ENCODE measurements at places on chromosomes 2 and 18.

- no peak for DNase-seq
These were observed 636.2 kb downstream of the NRXN1 start for GRCh38 chr2:50395605-50396297.

- no peak for DNase-seq
These were observed 58.1 kb upstream of the TTC21B start for GRCh38 chr2:166011660-166012059.

- DNase-seq: no peak
These were observed 41.5 kb upstream of the CHST9 start for GRCh38 chr18:27226556-27227075.

DNA sequence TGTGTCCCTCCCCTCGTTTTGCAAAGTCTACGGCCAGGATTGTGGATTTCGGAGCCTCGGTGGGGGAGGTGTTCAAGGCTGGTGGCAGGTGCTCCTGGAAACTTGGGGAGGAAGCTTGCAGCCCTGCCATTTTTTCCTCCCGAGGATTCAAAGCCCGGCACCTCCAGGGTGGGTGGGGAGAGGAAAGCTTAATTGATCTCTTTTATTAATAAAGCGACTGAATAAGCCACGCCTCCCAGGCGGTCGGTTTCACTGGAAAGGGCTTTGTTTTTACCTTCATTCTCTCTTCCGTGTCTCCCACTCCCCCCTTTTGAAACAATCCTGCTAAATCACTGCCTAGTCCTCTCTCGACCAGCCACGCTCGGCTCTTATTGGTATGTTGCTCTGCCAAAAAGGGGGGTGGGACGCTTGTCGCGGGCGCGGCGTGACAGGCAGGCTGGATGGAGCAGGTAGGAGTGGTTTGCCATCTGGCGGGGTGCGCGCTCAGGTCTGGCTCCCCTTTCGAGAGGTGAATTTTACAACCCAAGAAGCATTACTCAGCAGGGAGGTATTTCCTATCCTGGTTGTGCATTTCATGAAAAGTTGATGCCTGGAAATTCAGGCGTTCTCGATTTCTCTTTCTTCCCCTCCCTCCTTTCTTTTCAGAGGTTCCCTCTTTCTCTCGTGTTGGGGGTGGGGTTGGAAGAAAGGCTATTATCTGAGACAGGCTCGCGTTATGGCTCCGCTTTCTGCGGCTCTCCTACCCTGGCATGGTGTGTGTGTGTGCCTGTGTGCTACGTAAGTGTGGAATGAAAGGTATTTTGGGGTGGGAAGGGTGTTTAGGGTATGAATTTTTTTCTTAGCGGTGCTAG is 1.4 kb downstream of the NEDD4L start:
- DNase-seq: peak; percentile 86

DNA sequence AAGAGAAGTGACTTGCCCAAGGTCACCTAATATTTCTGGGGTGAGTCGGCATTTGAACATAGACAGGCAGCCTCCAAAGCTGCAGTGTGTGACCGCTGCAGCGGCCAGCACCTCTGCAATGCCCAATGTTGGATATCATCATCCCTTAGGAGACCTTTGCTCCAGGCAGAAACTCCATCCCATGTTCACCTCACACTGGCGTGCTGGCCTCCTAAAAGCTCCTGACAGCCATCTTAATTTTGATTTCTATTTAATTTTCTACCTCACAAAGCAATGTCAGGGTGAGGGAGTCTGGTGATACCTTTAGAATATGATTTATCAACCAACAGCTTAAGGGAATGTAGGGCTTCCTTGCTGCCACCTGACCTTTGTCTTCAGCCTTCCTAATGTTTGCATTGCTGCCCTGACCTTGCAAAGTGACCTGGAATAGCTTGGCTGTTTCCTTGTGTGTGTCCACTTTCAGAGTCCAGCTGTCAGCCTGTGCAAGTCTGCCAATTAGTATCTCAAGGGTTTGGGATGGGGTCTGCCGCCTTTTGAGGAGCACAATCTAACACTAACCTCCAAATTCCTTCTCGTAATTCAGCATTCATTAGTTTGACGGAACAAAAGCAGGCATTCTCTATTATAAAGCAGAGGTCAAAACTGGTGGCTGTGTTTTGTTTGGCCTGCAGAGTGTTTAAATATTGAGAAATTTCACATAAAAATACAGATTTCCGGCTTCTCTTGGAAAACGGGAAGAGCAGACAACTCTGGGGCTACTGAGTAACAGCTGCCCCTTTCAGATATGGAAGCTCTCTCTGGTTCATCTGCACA is 127.6 kb downstream of the PLEKHM3 start:
- DNase-seq: no peak

- peak; percentile 70 for DNase-seq
These were observed 130.4 kb downstream of the COL4A4 start for GRCh38 chr2:227033471-227034148.

DNA sequence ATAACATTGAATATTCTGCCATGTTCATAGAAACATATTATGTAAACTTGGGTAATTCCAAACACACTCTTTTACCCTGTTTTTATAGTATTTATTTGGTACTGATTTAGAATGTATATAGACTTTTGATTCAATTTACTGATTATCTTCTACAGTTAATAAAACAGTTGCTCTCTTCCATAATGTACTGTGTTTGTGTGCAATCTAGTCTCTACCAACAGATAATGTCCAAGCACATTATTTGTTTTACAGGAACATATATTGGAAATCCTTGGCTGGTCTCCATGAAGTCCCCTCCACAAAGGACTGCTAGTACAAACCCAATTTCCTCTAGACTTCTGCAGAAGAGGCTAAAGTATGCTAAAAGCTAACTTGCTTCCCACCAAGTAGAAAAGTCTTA is 386.6 kb downstream of the RND3 start:
- DNase-seq: no peak

DNA sequence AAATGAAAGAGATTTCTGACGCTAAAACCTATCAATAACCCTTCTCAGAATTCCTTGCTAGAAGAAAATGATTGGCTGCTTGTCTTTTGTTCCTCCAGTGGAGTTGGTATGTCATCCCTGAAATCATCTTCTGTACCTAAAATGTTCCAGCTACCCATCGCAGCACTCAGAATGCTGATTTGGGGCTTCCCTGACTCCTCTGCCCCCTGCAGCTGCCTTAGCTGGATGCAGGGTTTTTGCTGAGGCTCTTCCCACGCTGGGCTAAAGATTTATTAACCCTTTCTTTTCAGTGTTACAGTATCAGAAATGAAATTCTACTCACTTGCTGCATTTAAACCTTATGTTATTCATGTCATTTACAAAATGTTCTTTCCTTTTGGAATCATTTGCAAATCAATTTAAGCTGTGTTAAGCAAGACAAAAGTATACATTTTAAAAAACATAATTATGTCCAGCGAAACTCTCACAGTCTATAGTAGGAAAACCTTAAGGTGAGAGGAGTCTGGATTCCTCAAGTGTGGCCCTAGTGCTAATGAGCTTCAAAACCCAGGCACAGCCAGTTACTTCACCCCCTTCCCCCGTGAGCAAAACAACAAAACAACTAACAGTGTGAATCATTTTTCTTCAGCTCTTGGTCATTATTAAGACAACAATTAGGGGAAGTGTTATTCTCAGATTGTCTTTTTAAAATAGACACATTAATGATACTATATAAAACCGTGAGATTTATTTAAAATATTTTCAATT is 32.8 kb downstream of the PKP4 start:
- DNase-seq: no peak
